NCI-H1930 (cell line): ENCODE measurements at places on chromosomes 16 and 17.

DNA sequence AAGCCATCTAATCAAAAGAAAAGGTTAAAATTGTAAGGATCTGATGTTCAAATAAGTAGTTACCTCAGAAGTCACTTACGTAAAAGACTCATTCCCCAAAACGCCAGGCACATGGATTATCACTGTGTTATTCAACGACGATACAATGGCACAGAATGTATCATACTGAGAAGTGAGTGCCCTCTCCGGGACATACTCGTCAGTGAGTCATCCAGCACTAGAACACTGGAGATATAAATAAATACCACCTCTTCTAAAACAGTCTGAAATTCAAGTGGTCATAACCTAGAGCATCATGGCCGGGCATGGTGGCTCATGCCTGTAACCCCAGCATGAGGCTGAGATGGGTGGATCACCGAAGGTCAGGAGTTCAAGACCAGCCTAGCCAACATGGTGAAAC, 24.9 kb downstream of the USP31 start:
- DNase-seq, result no peak

- peak; percentile 57 for DNase-seq
Observed at GRCh38 chr16:69726313-69727060, at the start of gene NQO1. Gene NQO1, minus strand, starts transcription at chr16:69726560. Its CDS starts 121 bp downstream, at chr16:69726439.

DNA sequence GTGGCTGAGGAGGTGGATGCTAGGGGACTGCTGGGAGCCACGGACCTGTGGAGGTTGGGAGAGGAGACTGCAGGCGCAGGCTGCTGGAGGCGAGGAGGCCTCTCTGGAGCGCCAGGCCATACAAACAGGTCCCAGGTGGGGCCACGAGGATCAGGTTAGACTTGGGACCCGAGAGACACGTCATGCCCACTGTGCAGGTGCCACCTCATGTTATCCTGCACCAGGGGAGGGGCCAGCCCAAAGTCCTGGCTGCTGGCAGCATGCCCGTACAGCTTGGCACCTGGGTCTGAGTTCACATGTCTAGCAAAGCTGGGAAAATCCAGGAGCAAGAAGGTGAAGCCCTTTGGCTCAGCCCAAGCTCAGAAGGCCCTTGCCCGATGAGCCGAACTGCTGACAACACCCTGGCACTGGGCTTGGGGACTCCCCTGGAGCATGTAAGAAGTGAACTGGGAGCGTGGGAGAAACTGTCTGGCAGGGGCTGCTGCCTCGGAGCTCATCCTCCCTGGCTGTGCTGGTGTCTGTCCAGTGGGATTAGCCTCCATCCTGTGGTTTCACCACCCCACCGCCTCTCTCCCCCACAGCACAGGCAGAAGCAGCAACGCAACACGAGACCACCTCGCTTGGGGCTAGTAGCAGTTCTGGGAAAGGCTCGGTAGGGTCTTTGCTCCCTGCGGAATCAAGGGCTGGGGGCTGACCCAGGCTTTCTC, 5.3 kb downstream of the ARHGDIA start:
- DNase-seq, result no peak

DNA sequence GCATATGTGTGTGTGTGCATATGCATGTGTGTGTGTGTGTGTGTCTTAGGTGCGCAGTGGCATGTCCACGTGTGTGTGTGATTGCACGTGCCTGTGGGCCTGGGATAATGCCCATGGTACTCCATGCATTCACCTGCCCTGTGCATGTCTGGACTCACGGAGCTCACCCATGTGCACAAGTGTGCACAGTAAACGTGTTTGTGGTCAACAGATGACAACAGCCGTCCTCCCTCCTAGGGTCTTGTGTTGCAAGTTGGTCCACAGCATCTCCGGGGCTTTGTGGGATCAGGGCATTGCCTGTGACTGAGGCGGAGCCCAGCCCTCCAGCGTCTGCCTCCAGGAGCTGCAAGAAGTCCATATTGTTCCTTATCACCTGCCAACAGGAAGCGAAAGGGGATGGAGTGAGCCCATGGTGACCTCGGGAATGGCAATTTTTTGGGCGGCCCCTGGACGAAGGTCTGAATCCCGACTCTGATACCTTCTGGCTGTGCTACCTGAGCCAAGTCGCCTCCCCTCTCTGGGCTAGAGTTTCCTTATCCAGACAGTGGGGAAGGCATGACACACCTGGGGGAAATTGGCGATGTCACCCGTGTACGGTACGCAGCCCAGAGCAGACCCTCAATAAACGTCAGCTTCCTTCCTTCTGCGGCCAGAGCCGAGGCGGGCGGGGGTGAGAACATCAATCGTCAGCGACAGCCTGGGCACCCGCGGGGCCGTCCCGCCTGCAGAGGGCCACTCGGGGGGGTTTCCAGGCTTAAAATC, 47.6 kb downstream of the IL21R start:
- DNase-seq, result no peak

DNA sequence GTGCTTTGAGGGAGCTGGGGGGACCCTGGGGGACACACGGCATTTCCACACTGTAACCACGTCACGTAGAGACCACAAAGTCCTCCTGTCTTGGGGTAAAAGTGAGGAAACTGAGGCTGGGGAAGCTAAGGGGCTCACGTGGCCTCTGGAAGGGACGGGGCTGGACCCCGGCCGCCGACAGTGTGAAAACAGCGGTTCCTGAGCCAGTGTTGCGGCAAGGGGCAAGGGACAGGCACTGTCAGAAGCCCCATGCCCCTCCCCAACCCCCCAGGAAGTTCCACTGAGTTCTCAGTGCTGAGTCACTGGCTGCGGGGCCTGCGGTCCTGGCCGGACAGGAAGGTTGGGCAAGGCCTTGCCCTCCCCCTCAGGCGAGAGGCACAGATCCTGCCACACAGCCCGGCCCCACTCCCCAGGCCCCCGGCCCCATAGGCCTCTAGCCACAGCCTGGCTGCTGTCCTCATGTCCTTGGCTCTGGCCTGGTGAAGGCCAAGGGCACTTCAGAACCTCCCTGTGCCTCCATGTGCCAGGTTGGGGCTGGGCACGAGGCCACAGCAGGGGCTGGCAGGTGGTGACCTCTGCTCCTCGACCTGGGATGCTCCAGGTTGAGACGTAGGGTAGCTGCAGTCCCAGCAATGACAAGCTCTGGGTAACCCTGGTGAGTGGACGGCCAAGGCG, 5.0 kb upstream of the CCDC57 start:
- DNase-seq, result no peak

- DNase-seq, result no peak
Observed at GRCh38 chr17:81436294-81436849, 41.1 kb downstream of the BAHCC1 start.

- no peak for DNase-seq
Observed at GRCh38 chr16:56861092-56861610, 3.9 kb upstream of the SLC12A3 start.

DNA sequence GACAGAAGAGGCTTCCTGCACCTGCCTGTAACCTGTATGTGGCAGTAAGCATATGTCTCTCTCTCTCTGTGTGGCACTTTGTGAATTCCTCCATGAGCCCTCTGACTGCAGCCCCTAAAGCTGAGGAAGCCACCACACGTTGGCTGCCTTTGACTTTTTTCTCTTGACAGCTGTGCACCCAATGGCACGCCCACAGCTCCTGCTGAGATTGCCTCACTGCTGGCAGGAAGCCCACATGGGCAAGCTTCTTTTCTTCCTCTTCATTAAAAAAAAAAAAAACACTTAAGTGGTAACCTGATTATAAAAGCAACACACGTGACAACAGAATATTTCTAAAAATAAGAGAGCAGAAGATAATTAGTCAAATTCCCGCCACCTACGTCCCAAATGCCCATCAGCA, 34.0 kb upstream of the PIRT start:
- DNase-seq, result no peak

DNA sequence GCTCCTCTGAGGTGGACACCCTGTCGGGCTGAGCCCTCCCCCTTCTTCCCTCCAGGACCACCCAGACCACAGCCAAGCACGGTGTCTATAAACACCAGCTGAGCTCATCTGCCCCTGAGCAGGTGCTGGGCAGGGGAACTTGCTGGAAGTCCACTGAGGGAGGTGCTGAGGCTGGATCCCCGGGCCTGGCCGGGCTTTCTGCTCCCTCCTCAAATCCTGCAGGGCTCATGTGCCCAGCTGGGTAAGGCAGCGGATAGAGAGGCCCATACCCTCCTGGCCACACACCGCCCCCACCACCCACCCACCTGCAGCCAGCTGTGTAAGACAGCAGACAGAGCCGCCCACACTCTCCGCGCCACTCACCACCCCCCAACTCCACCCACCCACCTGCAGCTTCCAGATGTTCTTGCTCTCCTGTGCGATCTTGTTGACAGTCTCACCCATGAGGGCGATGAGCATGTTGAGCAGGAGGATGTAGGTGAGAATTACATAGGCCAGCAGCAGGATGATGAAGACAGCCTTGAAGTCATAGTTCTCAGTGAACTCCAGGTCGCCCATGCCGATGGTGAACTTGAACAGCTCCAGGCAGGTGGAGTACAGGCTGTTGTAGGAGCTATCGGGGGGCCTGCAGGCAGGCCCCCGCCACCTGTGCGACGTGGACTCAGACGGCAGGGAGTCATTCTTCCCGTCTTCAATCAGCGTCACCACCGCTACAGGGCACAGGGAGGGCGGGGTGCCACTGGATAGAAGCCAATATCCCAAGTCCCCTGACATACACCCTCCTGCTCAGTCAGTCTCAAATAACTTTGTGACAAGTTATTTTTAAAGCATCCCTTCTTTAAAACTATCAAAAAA, 15.9 kb upstream of the TRPV3 start:
- no peak for DNase-seq

DNA sequence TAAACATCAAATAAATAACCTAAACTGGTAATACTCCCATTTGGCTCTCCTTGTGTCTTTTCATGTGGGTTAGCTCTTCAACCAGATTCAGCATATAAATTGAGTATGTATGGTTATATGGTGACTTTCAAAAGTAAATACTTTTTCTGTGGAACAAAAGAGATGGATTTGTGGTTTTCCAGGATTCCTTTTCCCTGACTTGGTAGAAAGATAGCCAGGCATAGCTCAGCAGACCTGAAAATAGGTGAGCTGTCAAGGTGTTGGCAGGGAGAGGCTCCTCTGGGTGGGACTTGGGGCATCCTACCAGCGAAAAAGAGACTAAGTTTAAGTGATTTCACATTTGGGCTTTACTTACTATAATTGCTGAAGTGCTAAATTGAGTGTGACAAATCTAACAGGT, 80.3 kb downstream of the FTO start:
- DNase-seq, result no peak

GRCh38 chr16:72094266-72094610, 591 bp downstream of the DHX38 start:
- DNase-seq, result no peak

DNA sequence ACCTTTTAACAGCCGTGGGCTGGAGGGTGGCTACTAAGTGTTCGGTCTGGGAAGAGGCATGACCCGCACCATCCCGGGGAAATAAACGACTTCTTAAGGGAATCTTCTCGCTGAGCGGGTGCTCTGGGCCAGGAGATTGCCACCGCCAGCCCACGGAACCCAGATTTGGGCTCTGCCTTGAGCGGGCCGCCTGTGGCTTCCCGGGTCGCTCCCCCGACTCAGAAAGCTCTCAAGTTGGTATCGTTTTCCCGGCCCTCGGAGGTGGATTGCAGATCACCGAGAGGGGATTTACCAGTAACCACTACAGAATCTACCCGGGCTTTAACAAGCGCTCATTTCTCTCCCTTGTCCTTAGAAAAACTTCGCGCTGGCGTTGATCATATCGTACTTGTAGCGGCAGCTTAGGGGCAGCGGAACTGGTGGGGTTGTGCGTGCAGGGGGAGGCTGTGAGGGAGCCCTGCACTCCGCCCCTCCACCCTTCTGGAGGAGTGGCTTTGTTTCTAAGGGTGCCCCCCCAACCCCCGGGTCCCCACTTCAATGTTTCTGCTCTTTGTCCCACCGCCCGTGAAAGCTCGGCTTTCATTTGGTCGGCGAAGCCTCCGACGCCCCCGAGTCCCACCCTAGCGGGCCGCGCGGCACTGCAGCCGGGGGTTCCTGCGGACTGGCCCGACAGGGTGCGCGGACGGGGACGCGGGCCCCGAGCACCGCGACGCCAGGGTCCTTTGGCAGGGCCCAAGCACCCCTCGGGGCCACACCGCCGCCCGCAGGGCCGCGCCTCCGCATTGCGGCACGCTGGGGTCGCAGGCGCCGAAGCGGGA, 3.6 kb upstream of the CBX4 start:
- no peak for DNase-seq

- DNase-seq, result no peak
Observed at GRCh38 chr17:48745381-48746275, 17.1 kb upstream of the HOXB13 start.

DNA sequence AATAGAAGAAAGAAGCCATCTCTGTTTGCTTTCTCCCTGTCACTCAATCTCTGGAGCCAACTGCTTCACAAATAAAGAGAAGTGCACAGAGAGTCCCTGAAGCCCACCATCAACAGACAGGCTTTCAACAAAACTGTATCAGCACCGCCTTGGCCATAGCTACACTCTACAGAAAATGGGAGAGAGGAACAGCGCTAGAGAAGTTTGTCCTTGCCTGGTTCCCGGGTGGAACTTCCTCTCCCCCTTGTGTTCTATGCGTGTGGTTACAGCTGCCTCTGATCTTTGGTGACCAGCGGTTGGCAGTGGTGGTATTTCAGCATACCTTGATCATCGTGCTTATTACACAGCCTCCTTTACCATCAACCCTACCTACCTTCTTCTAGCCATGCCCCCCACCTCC, 91.4 kb upstream of the CCL2 start:
- no peak for DNase-seq

GRCh38 chr16:3026003-3026378, 2.2 kb downstream of the THOC6 start:
- DNase-seq, result no peak

- no peak for DNase-seq
Observed at GRCh38 chr17:29526322-29526721, 40.5 kb downstream of the ABHD15 start.

GRCh38 chr17:42780851-42781638, 635 bp downstream of the WNK4 start:
- no peak for DNase-seq

DNA sequence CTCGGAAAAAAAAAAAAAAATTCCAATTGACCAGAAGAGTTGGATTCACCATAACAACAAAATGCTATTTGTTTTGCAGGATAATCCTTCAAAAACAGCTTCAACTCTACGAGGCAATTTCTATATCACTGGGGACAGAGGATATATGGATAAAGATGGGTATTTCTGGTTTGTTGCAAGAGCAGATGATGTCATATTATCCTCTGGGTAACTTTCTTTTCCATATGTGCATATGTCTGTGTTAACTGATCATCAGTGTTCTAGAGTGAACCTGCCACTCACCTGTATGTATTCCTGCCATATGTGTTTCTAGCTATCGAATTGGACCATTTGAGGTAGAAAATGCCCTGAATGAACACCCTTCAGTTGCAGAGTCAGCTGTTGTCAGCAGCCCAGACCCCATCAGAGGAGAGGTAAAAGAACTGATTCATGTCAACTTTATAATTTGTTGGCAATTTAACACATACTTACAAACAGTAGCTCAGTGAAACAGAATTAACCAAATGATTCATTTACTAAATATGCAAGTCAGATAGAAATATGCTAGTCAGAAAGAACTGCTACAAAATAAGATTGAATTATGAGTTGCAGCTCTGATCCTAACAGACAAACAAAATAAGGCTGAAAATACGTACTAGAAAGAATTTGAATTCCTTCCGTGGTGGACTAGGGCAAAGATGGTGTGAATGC, 14.2 kb downstream of the ERI2 start:
- DNase-seq, result no peak

- DNase-seq, result peak; percentile 78
Observed at GRCh38 chr16:24538756-24539294, 541 bp upstream of the RBBP6 start.

GRCh38 chr16:49250689-49251088, 30.9 kb downstream of the CBLN1 start:
- no peak for DNase-seq
